ENCODE measurements at places on chromosomes 1 and 21. TPM values are rescaled to one million over a fixed set of nuclear protein-coding genes. Genes with fewer than 3 reads are reported as not detected.

METTL13 gene
- polyA plus RNA-seq, result 34.8 TPM

DNA sequence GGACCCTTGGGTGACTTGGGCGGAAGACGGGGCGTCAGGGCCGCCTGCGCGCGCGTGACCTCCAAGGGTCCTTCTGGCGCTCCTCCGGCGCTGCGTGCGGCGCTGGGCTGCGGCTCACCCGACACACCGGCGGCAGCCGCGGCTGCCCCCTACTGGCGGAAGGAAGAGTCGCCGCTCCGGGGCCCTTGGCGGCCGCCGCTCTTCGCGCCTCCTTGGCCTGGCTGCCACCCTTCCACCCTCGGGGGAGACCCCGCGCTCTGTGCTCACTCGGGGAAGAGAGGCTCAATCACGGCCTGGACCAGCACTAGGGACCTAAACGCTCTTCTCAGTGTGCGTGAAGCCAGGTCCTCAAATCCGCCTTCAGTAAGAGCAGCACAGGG lies 89.7 kb downstream of the DMRTA2 start:
- DNase-seq, result peak; percentile 17

DNA sequence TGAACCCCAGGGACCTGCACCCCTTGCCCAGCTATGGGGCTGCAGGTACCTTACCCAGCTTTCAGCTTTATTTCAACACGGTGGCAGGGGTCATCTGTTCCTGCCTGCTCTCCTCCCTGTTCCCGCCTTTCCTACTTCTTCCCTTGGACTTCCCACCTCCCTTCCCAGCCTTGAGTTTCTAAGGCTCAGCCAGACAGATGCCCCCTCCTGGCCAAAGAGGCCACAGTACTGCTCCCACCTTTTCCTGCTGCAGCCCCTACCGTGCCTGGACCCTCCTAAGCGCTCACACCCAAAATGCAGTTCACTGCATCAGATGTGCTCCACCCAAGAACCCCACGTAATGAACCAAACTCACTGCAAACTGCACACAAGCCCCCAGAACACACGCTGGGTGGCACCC lies 7.7 kb downstream of the NOC2L start:
- DNase-seq, result no peak

- DNase-seq, result no peak
These were observed 84.3 kb upstream of the KLHDC7A start for GRCh38 chr1:18396247-18396980.

- DNase-seq, result no peak
These were observed 135.9 kb downstream of the ACBD6 start for GRCh38 chr1:180366371-180367068.
